Cerebellar nuclear complex (tissue), 1 donor: ENCODE measurements at places on chromosomes 2 and 18.

DNA sequence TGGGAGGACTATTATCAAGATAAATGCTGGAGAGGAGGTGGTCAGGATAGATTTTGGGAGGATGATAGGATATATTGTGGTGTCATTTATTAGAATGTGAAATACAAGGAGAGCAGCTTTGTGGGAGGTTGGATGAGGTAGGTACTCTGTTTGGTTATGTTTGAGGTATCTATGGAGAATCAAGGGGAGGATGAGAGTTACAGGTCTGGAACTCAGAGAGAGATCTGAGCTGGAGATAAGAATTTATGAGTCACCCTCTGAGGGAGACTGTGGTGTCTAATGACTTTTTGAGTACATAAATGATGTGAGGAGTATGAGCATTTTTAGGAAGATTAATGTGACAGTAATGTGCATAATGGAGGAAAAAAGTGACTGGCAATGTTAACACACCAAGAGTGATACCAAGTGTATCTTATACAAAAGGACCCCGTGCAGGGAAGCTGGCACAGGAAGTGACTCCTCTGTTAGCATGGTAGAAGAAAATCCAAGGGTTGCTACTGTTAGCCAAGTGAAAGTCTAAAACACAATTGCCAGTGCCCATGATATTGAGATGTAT is 48.2 kb downstream of the CRIM1 start:
- no peak for DNase-seq

DNA sequence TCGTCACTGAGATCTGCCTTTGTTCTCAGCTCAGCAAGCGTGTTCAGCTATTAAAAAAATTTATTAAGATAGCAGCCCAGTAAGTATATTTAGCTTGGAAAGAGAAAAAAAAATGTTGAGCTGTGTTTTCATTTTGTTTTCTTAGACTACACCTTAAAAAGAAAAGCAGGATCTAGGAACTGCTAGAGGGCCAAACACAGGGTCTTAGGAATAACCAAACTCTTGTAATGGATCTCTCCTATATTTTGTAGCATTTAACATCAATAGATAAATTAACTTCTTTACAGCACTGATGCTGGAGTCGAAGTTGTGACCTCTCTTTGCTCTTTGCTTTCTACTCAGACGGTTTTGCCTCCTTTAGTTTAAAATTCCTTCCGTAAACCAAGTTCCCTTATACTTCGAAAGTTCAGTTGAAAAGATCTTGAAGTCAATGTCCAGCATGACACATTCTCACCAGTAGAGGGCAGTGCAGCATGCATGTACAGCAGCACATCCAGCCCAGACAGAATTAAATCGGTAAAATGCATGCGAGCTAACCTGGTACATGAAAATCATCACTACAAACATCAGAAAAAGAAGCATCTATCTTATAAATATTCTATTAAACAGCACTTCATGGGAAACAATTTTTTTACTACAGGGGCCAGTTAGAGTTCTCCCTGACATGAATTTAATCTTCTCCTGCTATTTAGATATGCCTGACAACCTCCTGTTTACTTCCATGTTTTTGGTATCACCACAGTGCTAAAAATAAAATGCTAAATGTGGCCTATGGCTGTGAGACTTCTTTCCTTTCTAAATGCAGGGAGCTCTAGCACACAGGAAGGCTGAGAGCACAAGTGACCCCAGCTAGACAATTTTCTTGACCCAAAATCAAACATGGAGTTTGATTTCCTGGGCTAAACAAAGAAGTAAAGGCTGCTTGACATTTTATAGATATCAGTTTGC is 48.2 kb upstream of the MAP3K20 start:
- peak; percentile 24 for DNase-seq

GRCh38 chr18:75545189-75545588 is 117.7 kb upstream of the SMIM21 start:
- DNase-seq = no peak

- DNase-seq = no peak
Measured at GRCh38 chr2:182554950-182555349, 128.1 kb upstream of the PDE1A start.

DNA sequence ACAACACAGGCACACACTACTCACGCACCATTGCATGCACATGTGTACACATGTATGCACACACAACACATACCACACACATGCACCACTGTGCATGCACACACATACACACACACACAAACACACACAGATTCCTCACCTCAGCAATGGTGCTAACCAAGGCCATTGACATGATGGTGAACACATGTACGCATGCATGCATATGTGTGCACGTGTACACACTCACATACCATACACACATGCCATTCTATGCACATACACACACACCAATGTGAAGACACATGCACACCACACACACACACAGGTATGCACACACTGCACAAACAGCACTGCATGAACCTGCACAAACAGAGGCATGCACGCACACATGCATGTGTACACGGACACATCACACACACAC is 976.0 kb downstream of the DCDC2C start:
- no peak for DNase-seq
